Neural cell (in vitro differentiated cells): ENCODE measurements at places on chromosomes 5 and 9. TPM values are rescaled to one million over a fixed set of nuclear protein-coding genes. Genes with fewer than 3 reads are reported as not detected.

LOX gene
- polyA plus RNA-seq = 0.06 and 0.52 TPM in 2 replicates

PNPLA7 gene
- polyA plus RNA-seq = 0.72 and 0.84 TPM in 2 replicates

NMUR2 gene
- not detected in 2 replicates for polyA plus RNA-seq

PCDHGA10 gene
- 7.3 and 8.1 TPM in 2 replicates for polyA plus RNA-seq

F2RL1 gene
- polyA plus RNA-seq = 0.12 and 0.78 TPM in 2 replicates

ATP10B gene
- 1.9 TPM in 1 of 2 replicates, not detected in the other for polyA plus RNA-seq

WHRN gene
- polyA plus RNA-seq = 2.5 and 4.6 TPM in 2 replicates

CRB2 gene
- 0.32 and 0.70 TPM in 2 replicates for polyA plus RNA-seq

ZFR gene
- polyA plus RNA-seq = 115 and 141 TPM in 2 replicates

NAIF1 gene
- polyA plus RNA-seq = 9.9 and 10.2 TPM in 2 replicates

STX17 gene
- polyA plus RNA-seq = 3.0 and 3.3 TPM in 2 replicates

EXD3 gene
- polyA plus RNA-seq = 32.9 and 51.3 TPM in 2 replicates

IL13 gene
- polyA plus RNA-seq = 0.25 TPM in 1 of 2 replicates, not detected in the other

LCN15 gene
- polyA plus RNA-seq = not detected in 2 replicates

HK3 gene
- polyA plus RNA-seq = 0.62 and 7.8 TPM in 2 replicates
